ENCODE measurements at places on chromosomes 2 and 18.

DNA sequence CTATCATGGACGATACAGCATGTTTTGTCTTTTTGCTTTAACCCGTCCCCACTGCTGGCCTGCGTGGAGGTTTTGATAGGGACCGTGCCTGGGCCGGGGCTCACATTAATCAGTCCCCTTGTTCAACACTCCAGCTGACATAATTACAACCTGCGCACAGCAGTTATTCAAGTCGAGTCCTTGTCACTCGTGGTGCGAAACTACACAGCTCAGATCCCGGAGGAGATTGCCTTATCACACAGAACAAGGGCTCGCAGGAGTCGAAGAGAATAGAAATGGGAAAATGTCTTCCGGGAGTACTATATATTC is 304.4 kb downstream of the ZNF407 start:
- DNase-seq: no peak

- no peak for DNase-seq
Observed at GRCh38 chr2:122063716-122064115, 308.3 kb downstream of the TSN start.

DNA sequence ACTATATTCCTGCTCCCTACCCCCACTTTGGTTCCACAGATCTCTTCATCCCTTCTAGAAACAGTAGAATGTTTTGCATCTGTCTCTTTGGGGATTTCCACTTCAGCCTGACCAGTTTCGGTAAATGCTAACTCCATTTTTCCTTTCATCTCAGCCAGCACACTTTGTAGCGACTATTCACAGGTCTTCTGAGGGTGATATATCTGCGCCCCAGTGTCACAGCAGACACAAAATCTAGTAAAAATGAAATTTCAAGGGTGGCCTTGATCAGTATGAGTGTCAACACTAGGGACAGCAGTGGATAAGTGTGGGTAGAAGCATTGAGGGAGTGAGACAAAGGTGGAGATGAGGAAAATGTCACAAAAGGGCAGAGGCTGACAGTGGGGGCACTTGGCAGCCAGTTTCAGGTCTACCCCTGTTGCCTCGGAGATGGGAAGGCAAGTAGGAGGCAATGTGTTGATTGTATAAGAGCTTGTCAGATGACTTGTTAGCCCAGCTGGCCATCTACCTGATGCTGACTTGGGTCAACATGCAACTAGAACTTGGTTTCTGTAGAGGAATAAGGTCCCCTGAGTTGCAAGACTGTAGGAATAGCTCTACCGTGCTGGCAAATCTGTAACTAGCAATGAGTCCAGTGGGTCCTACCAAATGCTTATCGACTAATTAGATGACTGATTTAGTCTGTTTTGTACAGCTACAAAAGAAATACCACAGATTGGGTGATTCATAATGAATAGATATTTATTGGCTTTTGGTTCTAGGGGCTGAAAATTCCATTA is 60.7 kb downstream of the CXCR4 start:
- DNase-seq: no peak

- peak; percentile 25 for DNase-seq
Observed at GRCh38 chr2:70981421-70981820, 3.0 kb downstream of the ANKRD53 start.

DNA sequence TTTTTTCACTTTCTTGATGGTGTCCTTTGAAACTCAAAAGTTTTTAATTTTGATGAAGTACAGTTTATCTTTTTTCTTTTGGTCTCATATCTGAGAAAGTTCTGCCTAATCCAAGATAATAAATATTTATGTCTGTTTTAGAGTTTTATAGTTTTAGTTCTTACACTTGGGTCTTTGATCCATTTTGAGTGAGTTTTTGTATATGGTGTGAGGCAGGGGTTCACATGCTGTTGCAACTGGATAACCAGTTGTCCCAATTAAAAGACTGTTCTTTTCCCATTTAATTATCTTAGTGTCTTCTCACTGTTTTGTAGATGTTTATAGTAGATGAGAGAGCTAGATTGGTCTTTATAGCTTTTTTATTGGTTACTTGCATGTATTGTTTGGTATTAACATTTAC is 43.6 kb downstream of the TET3 start:
- no peak for DNase-seq

DNA sequence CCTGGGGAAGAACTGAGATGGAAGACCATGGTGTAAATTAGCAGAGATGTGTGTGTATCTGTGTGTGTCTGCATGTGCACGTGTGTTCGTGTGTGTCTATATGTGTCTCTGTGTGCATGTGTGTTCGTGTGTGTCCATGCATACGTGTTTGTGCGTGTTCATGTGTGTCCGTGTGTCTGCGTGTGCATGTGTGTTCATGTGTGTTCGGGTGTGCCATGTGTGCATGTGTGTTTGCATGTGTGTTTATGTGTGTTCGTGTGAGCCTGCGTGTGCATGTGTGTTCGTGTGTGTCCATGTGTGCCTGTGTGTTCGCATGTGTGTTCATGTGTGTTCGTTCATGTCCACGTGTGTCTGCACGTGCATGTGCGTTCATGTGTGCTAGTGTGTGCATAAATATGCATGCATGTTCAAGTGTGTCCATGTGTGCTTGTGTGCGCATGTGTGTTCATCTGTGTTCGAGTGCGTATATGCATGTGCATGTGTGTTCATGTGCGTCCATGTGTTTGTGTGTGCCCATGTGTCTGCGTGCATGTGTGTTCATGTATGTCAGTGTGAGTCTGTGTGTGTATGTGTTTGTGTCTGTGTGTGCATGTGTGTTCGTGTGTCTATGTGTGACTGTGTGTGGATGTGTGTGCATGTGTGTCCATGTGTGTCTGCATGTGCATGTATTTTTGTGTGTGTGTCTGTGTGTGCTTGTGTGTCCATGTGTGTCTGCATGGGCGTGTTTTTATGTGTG is 3.1 kb downstream of the NEU2 start:
- no peak for DNase-seq

- no peak for DNase-seq
Observed at GRCh38 chr2:42743659-42743990, 20.3 kb downstream of the OXER1 start.

GRCh38 chr2:41735006-41735405 is 312.8 kb upstream of the PKDCC start:
- no peak for DNase-seq

- no peak for DNase-seq
Observed at GRCh38 chr2:83369601-83370418, 1089.3 kb downstream of the SUCLG1 start.

DNA sequence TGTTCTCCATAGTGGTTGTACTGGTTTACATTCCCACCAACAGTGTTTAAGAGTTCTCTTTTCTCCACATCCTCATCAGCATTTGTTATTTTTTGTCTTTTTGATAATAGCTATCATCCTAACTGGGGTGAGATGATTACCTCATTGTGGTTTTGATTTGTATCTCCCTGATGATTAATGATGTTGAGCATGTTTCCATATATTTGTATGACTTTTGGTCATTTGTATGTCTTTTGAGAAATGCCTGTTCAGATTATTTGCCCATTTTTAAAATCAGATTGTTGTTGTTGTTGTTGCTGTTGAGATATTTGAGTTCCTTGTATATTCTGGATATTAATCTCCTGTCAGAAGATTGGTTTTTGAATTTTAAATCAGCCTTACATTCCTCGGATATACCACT is 147.5 kb downstream of the NCOA1 start:
- no peak for DNase-seq

- DNase-seq: peak; percentile 87
Observed at GRCh38 chr2:70647873-70648481, 94.4 kb upstream of the TGFA start.

- no peak for DNase-seq
Observed at GRCh38 chr2:28270456-28271152, 122.1 kb upstream of the FOSL2 start.

DNA sequence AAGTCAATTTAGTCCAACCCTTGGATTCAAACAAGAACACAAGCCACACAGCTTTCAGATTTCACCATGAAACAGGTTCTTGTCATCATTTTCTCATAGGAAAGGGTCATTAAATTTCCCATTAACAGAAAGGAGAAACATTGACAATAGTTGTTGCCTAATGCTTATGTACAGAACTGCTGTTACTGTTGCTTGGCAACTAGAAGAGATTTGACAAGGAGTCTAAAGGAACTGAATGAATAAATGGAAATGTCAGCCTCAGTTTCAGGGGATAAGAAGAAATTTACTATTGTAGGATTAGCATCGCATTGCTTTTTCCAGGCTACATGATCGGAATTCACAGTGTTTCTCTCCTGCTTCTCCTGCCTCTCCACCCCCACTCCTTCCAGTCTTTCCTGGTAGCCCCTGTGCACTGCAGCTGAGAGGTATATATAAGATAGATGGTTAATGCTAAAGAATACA is 90.3 kb downstream of the SPATS2L start:
- no peak for DNase-seq

- no peak for DNase-seq
Observed at GRCh38 chr2:10764096-10764785, 42.8 kb downstream of the ATP6V1C2 start.

DNA sequence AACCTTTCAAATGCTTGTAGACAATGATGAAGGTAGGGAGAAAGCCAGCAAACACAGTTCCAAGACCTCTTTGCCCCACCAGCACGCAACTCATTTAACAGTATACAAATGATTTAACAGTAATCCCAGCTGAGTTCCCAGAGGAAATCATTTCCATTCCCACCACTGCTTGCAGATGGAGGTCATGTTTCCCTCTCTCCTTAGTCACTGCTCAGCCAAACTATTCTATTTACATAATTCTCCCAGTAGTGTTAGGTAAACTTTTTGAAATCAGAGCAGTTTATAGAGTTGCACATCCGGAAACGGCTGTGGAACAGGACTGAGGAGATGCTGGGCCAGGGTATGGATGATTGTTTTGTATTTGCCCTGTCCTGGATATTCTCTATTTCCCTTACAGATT is 328.5 kb downstream of the FIGN start:
- no peak for DNase-seq

DNA sequence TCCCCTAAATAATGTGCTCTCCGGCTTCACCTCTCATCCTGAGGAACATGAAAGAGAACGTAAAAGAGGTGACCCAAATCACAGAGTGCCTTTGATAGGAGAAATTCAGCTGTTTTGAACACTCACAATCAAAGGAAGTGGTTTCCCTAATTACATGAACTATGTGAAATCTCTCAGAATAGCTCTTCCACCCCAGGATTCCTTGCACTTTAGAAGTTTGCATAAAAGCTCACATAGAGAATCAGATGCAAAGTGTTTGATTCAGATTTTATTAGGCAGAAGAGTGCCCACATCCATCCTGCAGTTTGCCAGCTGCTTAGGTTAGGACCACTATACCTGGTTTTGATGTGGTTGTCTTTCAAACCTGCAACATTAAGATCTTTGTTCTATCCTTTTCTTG is 61.0 kb downstream of the MAP3K20 start:
- DNase-seq: no peak

DNA sequence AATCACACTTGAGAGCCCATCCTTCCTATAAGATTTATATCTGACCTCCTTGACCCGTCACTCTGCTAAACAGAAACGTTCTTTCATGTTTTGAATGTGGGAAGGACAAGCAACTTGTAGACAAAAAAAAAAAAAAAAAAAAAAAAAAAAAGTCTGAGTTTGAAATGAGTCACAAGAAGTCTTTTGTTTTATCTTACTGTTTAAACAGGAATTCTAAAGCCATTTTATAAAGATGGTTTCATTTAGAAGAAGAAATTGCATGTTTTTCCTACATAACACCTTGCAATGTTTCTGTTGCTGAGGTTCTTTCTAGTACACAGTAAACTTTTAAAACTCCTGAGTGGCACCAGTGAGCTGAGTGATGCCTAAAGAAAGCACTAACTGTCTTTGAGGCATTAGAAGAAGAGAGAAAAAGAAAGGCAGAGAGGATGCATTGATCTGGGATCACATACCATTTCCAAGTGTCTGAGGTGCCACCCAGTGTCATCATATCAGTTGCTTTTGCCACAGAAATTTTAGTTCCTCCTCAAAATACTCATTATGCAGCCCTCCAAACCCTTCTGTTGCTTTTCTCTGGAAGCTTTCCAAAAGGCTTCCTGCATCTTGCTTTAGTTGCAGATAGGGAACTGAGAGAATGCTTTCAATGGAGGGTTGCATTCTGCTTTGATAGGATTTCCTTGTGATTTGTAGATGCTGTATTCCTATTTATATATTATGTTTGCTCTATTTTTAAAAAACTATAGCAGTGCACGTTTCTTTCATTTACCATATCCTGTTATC is 69.1 kb downstream of the ACVR2A start:
- no peak for DNase-seq

- DNase-seq: peak; percentile 26
Observed at GRCh38 chr18:26510337-26510736, 38.0 kb downstream of the KCTD1 start.

DNA sequence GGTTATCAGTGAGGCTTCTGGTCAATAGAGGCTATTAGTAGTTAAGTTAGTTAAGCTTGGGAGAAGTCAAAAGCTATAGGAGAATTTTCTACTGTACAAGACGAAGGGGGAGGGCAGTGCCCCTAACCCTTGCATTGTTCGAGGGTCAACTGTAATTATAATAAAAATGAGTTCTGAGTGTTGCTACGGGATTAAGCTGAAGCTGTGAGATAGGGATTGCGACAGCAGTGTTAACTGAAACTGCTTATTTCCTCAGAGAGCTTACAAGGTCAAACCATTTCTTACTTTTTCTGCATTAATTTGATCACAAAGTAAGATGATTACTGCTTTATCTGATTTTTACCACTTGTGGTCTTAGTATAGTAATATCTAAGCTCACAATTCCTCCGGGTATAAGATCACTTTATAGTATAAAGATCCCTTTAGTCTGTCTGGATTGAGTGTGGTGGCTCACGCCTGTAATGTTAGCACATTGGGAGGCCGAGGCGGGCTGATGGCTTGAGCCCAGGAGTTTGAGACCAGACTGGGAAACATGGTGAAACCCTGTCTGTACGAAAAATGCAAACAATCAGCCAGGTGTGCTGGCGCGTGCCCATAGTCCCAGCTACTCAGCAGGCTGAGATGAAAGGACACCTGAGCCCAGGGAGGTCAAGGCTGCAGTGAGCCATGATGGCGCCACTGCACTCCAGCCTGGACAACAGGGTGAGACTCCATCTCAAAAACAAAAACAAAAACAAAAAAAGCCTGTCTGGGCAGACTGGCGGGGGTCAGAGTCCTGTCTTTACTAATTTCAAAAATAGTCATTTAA is 119.5 kb upstream of the TLK1 start:
- no peak for DNase-seq

- DNase-seq: no peak
Observed at GRCh38 chr18:78640246-78640995, 339.2 kb upstream of the SALL3 start.
